NCI-H1694 (cell line): ENCODE measurements at places on chromosomes 13 and 19.

GRCh38 chr19:40263440-40264313 lies 21.5 kb downstream of the AKT2 start:
- no peak for DNase-seq

GRCh38 chr13:102905905-102906771 lies 60.3 kb downstream of the ERCC5 start:
- DNase-seq = no peak

DNA sequence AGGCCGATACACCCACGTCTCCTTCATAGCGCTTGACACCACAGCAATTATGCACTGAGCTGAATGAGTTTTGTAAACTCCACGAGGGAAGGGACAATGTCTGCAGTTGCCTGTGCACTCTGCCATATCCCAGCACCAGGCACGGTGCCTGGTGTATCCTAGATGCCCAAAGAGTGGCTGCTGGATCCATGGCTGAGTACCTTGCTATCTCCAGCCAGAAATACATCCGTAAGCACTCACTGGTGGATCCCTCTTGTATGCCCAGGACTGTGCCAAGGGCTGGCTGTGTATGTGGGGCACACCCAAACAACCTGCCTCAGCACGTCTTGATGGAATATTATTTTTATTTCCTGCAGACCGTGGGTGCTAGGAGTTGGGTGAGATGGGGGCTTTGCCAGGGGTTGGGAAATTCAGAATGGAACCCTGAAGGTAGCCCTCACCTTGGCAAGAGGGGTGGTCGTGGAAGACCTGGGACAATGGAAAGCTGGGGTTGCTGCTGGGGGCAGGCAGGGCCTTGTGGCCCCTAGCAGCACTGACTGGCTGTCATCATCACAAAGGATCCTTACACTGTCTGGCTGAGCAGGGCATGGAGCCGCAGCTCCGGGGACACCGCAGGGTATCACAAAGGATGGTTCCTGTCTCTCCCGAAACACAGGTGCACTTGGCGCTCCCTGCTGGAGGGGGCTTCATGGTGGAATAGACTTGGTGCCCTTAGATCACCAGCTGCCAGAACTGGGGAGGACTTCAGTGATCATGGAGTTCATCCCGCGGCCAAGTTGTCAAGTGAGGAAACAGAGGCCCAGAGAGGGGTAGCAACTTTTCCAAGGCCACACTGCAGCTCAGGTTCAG lies 131.3 kb downstream of the URI1 start:
- no peak for DNase-seq

DNA sequence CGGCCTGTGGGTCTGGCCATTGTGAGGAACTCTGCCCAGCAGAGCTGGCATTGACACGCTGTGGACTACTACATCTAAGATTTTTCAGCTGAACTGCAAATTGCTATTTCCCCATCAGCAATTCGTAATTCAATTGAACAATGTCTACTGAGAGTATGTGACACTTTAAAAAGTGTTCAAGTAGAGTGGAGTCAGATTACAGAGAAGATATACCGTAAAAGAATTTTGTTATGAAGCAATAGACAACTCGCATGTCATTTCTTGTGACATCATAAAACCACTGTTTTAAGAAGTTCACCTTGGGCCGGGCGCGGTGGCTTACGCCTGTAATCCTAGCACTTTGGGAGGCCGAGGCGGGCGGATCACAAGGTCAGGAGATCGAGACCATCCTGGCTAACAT lies 32.5 kb upstream of the C1QTNF9 start:
- no peak for DNase-seq

DNA sequence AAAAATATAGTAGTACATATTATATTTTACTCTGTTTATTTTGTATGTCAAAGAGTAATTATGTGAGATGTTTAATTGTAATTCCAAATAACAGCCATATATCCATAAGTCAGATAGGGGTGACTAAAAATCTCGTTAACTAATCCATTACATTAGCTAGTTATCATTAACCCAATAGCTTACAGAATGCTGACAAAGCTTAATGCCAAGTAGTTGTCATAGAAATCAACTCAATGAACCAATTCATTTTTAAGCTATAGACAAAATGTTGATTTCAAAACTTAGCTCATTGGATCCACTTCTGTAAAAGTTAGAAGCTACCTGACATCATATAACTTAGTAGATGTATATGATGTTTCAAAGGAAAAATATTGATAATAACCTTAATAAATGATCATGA lies 206.7 kb upstream of the SLITRK1 start:
- no peak for DNase-seq

DNA sequence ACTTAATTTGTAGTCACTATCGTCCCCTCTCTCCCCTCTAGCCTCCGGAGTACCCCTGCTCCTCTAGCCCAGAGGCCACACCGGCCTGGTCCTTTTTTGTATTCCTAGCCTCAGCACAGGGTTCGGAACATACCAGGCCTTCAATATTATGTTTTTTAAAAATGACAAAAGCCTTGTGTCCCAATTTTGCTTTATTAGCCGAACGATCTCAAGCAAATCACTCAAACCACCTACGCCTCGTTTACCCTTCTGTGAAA lies 463 bp upstream of the POMP start:
- no peak for DNase-seq

GRCh38 chr19:49957262-49957915 lies 3.6 kb downstream of the SIGLEC11 start:
- DNase-seq = no peak

DNA sequence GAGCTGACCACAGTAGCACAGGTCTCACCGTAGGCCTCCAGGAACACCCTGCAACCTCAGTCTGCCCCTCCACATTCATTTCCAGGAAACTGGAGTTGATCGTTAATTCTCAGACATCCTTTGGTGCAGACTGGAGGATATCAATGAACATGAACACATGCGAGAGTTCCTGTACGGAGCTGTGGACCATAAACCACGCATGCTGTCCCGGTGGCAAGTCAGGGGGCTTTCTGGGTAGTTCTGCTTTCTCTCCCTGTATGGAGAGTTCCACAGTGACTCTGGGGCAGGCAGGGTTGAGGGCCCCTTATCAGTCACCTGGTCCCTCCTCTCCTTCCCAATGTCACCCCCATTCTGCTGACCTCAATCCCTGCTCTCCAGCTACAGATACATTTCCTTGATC lies 55.5 kb upstream of the URI1 start:
- no peak for DNase-seq

DNA sequence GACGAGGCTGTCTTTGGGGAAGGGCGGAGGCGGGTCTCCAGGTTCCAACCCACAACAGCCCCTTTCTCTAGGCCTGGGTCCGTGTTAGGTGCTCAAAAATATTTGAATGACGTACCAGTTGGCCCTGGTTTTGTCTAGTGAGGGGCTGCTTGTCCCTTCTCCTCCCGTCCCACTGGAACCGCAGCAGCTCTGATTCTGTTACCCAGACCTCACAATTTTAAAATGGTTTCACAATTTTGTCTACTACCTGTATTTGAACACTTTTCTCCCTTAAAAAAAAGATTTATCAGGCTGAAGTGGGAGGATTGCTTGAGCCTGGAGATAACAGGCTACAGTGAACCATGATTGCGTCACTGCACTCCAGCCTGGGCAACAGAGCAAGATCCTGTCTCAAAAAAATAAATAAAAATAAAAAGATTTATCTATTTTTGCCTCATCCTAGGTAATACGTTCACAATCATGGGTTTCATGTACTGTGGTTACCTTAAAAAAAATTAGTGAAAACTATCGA lies 1.3 kb upstream of the IRF2BP1 start:
- no peak for DNase-seq

DNA sequence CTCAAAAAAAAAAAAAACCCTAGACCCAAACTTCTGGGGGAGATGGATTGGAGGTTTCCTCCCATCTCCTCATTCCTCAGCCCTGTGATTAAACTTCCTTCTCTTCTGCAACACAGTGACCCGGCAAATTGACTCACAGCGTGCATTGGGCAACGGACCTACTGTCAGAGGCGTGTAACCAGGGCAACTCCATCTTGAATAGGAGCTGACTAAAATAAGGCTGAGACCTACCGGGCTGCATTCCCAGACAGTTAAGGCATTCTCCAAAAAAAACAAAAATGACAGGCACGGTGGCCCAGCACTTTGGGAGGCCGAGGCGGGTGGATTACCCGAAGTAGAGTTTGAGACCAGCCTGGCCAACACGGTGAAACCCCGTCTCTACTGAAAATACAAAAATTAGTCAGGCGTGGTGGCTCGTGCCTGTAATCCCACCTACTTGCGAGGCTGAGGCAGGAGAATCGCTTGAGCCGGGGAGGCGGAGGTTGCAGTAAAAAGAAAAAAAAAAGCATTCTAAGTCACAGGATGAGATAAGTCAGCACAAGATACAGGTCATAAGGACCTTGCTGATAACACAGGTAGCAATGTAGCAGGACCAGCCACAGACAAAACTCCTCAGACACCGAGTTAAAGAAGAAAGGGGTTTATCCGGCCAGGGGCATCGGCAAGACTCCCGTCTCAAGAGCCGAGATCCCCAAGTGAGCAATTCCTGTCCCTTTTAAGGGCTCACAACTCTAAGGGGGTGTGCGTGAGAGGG lies 5.4 kb upstream of the NLRP7 start:
- DNase-seq = no peak

DNA sequence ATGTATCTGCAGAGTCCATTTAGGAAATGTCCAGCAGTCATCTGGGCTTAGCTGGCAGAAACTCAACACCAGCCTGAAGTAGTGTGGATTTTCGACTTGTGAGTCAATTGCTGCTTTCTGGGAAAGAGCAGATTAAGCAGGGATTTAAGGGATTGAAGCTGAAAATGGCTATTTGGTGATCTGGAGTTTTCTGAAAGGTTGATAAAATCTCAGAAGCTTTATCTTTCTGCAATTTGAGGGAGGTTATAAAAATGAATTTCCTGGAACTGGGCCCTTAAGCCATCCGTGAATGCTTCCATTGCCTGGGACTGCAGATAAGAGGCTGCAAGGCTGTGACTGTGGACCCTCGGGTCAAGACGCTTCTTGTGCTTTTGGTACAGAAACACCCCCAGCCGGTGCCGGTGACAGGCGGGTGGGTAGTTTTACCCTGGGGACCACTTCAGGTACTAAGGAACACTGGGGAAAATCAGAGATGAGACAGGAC lies 61.5 kb downstream of the COL4A1 start:
- no peak for DNase-seq

- DNase-seq = no peak
These were observed 27.2 kb downstream of the RANBP3 start for GRCh38 chr19:5950741-5951140.

DNA sequence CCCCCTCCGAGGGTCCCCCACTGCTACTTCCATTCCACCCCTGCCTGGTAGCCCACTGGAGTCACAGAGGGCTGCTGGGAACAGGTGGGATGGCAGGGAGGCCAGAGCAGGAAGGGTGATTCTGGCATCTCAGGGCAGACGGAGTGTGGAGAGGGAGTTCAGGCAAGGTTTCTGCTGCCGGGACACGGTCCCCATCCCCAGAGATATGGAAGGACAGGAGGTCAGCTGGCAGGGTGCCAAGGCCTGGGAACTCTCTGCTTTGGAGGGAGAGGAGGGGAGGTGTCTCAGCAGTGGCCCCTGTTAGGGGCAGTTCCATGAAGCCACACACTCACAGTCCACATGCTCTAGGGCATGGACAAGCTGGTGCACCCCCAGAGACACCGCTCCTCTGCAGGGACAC lies 68.1 kb downstream of the CHST8 start:
- DNase-seq = no peak

- no peak for DNase-seq
These were observed 847.6 kb upstream of the KLHL1 start for GRCh38 chr13:70955887-70956286.

- DNase-seq = no peak
These were observed 167.8 kb upstream of the SOX1 start for GRCh38 chr13:111898956-111899713.

DNA sequence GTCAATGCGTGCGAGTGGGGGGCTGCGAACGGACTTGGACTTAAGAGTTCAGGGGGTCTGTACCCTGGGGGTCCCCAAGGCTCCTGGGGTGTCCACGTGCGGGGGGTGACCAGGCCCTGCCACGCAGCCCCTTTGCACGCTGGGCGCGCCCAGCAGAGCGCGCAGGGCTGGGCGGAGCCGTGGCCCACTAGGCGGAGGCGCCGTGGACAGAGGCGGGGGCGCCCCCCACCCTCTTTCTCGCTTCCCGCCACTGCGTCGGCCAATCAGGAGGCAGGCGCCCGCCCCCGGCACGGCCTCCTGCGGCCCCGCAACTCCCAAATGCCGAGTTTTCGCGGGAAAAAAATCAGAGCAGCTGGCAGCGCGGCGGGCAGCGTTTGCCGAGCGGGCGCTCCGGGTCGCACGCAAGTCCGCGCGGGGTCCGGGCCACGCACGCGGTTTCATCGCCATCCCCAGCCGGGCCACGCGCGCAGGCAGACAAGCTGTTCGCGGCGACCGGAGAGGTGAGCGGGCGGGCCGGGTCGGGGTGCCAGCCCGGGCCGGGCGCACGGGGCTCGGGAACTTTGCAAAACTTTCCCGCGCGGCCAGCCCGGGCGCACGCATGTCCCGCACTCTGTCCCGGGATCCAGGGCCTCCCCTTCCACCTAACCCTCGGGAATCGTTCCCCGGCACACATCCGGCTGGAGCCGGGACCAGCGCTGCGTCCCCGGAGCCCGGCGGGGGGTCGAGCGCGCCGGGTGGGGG lies at the start of gene UHRF1:
TSS of gene UHRF1 (plus strand) at position 346 of the 741 bp plus-strand sequence. CDS start 1,385 bp downstream, outside the sequence.
- DNase-seq = peak; percentile 4

- peak; percentile 38 for DNase-seq
These were observed 3.8 kb downstream of the PDE4A start for GRCh38 chr19:10424011-10424637.

DNA sequence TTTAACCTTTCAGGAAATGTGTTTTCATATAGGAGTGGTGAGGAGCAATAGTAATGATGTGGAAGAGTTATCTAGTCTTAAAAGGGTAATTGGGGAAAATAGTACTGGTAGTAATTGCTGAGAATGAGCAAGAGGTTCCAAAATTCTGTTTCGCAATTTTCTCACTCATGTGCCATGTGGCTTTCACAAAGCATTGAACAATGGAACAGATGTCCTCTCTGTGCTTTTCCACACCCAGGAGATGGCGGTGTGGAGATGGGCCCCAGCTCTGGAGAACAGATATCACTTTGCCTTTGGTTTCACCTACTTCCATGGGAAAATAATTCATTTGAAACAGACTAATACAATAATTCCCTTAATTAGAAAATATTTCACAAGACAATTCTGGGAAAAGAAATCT lies 170.0 kb upstream of the SLC10A2 start:
- DNase-seq = no peak

- no peak for DNase-seq
These were observed 123.9 kb downstream of the SLC7A1 start for GRCh38 chr13:29471551-29471950.

GRCh38 chr13:82934000-82934399 lies 948.3 kb downstream of the SLITRK1 start:
- DNase-seq = no peak

- DNase-seq = no peak
These were observed 6.4 kb downstream of the LTBP4 start for GRCh38 chr19:40607311-40608239.
